ENCODE measurements at places on chromosomes 11 and 22. TPM values are rescaled to one million over a fixed set of nuclear protein-coding genes. Genes with fewer than 3 reads are reported as not detected.

DNA sequence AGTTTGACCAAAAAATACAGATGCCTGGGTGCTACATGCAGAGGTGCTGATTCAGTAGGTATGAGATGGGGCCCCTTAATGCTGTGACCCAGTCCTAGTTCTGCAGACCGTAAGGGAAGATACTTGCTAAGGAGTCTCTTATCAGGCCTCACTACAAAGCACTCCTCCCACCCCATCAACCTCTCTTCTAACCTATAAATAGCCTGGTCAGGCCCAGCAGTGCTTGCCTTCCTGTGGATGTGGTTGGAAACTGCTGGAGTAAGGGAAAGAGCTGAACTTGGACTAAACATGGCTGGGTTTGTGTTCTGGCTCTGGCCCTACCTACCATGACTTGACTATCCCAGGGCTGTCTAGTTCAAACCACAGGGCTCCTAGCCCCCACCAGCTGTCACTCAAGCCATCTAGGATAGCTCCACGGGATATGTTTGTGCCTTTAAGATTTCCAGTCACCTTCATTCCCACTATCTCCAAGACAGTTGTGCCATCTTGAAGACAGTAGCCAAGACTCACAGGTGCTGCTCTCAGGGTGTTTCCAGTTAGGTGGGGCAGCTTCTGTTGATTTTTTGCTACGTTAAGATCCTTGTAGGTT, 9.5 kb upstream of the DKK3 start:
- no peak for DNase-seq

GRCh38 chr11:126310200-126310991, 6.5 kb downstream of the DCPS start:
- DNase-seq: peak; percentile 86

- no peak for DNase-seq
Measured at GRCh38 chr11:71331631-71332030, 79.3 kb upstream of the SHANK2 start.

The TRPM5 gene
- total RNA-seq: not detected

The PGR gene
- 8.2 TPM for total RNA-seq

All from left ventricle myocardium superior (tissue), 1 donor.